HuH-7 (cell line): ENCODE measurements at places on chromosomes 16 and 17.
A peak's percentile ranks its signal among the peaks of the same experiment; 100 is the strongest.

- no peak for DNase-seq
These were observed 8.1 kb upstream of the FADS6 start for GRCh38 chr17:74901353-74902135.

DNA sequence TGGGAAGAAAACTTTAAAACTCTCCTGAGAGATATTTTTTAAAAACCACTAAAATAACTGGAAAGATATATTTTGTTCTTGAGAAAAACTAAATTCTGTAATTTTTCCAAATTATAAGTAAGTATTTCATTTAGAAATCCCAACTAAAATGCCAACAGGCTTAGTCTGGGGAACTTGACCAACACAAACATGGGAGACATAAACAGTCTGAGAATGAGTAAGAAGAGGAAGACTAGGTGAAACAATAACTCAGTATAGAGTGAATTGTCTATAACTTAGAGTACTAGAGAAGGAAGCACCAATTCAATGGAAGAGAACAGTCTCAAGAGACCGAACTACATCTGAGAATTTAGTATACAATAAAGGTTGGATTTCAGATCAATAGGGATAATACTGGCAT, 2.9 kb downstream of the CMTM1 start:
- no peak for DNase-seq

GRCh38 chr17:32488177-32488542, 1.4 kb downstream of the CDK5R1 start:
- no peak for DNase-seq

GRCh38 chr17:49130891-49131290, 1.7 kb upstream of the B4GALNT2 start:
- no peak for DNase-seq

DNA sequence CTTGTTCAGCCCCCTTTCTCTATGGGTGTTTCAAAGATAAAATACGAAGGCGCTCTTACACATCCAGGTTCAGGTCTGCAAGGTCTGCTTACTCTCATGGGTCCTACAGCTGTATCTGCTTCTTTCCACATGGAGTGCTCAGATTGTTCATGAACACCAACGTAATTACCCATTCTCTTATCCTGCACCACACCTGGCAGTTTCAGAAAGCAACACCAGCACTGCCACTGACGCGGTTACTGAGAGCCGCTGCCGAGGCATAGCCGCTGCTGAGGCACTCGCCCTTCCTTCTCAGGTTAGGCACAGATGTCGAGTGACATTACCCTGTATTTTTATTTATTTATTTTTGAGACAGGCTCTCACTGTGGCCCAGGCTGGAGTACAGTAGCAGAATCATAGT, 147.1 kb downstream of the RPTOR start:
- DNase-seq, result no peak

- DNase-seq, result no peak
These were observed 17.5 kb downstream of the RHOT1 start for GRCh38 chr17:32159586-32160438.

- DNase-seq, result no peak
These were observed 143.2 kb upstream of the TNRC6C start for GRCh38 chr17:77815127-77815905.

DNA sequence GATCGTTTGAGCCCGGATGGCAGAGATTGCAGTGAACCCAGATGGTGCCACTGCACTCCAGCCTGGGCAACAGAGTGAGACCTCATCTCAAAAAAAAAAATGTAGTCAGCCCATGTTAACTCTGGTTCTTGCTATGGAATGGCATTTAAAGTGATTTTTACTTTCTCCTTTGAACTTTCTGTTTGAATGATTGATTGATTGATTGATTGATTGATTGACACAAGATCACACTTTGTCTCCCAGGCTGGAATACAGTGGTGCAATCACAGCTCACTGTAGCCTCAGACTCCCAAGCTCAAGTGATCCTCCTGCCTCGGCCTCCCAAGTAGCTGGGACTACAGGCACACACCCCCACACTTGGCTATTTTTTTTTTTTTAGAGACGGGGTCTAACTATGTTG, 17.0 kb downstream of the SMTNL2 start:
- no peak for DNase-seq

- no peak for DNase-seq
These were observed 7.0 kb upstream of the CYB561 start for GRCh38 chr17:63452962-63453551.

- no peak for DNase-seq
These were observed 39.0 kb downstream of the CYB5D2 start for GRCh38 chr17:4182043-4182442.

DNA sequence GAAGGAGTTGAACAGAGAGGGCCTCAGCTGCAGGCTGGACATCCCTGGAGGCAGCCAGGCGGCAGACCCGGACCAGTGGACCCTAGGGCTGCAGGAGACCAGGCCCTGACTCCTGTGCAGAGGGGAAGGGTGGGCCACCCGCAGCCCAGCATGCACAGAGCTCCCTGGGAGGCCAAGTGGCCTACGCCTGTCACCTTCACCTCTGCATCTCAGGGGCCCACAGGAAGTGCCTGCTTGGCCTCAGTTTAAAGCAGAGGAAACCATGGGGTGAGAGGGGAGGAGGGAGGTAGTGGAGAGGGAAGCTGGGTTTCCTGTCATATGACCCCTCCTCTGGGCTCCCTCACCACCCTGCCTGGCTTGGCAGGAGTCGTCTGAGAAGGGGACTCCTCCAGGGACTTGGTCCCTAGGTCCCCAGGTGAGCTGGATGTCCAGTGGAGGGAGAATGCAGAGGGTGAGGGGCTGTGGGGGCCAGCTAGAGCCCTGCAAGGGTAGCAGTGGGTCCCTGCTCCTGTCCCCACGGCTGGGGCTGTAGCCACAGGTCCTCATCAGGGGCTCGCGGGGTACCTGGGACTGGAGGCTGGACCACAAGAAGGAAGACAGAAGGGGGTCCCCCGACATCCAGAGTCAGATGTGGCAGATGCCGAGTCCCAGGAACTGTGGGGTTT, at the start of gene TMC8:
Gene TMC8, plus strand, starts transcription at position 335 of the 665 bp plus-strand sequence. CDS start 818 bp downstream, outside the sequence.
- DNase-seq, result no peak

DNA sequence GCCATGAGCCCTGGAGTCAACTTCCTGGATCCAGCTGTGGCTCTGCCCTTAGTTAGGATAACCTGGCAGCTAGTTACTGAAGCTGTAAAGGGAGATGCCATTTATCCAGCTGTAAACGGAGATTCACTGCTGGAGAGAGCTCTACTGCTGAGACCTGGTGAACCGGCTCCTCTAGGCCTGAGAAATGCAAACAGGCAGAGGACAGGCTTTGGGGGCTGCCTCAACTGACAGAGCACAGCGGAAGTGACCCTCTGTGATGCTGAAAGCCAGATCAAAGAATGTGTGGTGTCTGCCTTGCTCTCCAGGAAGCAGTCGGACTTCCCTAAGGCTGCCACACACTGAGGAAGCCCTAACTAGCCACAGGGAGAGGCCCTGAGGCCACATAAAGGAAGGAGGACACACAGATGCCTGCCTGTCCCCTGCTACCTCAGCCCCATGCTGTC, 21.9 kb upstream of the GPRC5C start:
- no peak for DNase-seq

DNA sequence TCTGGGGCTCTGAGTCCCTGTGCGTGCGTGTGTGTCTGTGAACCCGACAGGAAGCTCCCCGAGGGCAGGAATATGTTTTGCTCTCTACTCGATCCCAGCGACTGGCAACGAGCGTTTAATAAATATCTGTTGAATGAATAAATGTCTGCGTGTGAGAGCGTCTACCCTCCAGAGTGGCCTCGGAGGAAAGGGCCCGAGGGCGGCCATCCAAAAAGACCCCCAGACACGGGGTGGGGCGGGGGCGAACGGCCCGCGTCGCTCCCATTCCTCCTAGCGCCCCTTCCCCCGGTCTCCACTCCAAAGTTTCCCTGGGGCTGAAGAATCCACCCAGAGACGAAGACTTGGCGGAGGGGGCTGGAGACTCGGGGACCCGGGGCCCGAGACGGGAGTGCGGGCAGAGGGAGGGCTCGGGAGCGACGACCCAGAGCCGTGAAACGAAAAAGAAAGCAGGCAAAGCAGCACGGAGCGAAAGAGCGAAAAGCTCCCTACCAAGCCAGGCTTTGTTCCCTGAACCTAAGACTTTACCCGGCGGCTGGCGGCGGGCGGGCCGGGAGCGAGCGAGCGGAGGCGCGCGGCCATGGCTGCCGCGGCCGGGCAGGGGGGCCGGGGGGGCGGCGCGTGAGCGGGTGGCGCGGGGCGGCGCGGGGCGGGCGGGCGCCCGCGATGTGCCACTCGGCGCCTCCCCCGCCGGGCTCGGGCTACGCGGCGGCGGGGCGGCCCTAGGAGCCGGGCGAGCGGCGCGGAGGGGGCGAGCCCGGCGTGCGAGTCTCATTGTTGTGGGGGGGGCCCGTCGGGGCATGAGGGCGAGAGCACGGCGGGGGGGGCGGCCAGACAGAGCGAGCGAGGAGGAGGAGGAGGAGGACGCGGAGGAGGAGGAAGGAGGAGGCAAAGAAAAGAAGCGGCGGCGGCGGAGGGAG, at the start of gene MLLT6:
Gene MLLT6, plus strand, starts transcription at position 668 of the 917 bp plus-strand sequence. CDS start 360 bp downstream, outside the sequence.
- no peak for DNase-seq

DNA sequence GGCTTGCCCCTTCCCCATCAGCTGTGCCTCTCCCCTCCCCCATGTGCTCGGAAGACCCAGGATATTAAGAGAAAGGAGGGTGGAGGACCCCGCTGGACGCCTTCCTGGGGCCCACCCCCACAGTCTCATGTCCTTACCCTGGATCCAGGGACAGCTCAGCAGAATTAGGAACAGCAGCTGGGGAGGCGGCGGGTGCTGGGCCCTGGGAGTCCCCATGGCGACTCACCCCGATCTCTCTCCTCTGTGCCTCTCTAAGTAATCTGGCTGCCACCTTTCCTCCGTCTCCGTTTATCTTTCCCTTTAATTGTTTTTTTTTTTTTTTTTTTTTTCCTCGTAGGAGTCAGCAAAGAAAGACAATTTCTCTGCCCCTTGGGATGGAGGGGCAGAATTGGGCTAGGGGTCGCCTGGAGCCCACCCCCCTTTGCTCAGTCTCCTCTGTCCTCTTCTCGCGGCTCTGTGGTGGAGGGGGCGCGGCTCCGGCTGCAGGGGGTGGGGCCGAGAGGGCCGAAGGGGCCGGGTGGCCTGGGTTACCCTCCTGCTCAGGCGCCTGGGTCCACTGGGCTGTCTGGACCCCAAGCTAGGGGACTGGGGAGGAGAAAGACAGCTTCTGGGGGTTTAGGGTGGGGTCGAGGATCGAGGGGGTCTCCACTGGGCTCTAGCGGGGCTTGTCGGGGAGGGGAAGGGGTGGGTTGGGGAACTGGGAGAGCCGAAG, 390 bp downstream of the SEZ6L2 start:
- DNase-seq, result peak; percentile 88

DNA sequence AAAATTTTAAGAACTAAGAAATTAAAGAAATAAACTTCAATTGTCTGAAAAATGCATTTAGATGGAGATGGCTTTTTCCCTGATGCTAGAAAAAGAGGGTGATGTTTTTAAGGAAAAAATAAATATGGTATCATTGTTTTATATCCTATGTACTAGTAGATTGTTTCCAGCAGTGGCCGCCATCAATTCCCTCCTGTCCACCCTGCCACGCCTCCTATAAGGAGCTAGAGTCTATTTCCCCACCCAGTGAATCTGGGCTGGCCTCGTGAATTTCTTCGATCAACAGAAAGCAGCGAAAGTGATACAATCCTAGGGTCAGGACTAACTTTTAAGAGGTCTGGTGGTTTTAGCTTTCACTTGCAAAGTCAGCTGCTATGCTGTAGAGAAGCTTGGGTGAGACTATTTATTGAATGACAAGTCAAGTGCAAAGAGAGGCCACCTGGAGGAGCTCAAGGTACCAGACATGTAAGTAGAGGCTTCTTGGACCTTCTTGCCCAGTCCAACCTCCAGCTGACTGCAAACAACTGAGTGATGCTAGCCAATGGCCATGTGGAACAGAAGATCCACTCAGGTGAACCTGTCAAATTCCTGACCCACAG, 80.9 kb upstream of the MTMR4 start:
- DNase-seq, result no peak

GRCh38 chr16:84818989-84819643, 669 bp upstream of the CRISPLD2 start:
- no peak for DNase-seq

- no peak for DNase-seq
These were observed 24.8 kb downstream of the TMEM114 start for GRCh38 chr16:8565498-8565897.

GRCh38 chr16:67672306-67672705, 5.7 kb downstream of the C16orf86 start:
- DNase-seq, result no peak

DNA sequence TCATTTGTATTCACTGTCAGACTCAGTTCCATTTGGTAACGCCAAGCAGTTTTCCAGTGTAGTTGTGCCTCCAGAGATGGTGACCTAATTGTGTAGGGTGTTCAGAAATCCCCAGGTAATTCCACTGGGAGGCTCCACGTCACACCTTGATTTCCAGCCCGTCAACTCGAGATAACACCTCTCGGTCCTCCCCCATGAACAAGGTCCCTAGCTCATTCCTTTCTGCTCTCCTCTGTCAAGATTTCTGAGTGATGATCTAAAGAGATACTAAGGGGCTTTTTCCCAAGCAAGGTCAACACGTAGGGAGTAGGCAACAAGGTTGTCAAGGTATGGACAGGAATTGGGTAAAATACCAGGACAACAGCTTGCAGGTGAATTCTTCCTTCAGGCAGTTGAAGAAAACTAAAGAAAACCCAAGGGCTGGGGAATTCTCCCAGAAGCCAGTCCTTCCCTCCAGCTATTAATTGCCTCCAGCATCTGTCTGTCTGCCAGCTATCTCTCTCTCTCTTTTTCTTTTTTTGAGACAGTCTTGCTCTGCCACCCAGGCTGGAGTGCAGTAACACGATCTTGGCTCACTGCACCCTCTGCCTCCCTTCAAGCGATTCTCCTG, 31.4 kb downstream of the GPRC5B start:
- DNase-seq, result no peak

GRCh38 chr16:81543571-81543970, 99.0 kb downstream of the CMIP start:
- DNase-seq, result no peak

GRCh38 chr16:85917959-85918358, 19.0 kb downstream of the IRF8 start:
- no peak for DNase-seq

DNA sequence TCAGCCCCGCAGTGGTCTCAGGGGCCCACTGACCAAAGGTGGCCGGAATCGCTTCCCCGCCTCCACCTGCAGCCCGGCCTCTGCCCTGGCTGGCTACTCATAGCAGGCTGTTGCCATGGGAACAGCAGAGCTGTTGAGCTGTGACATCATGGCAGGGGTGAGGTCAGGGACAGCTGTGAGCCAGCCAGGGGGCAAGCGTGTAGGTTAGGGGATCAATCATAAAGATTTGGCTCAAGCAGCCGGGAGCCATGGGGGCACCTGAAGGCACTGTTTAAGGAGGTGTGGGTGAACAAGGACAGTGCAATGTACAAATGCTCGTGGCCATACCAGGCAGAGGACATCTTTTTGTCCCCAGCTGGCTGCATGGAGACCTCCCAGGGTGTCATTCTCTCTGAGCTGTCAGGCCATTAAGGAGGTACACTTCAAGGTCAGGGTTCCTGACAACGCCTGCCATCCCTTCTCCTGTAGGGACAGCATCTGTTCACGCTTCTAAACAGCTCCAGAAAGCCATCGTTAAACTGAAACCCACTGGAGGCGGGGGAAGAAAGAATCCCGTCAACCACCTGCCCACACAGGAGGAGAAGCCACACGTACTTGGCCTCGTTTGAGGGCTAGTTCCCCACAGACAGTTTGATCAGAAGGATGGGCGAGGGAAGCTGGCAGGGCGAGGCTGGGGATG, at the start of gene CEP295NL:
Gene CEP295NL, minus strand, starts transcription at position 101 of the 679 bp plus-strand sequence. CDS start 1,373 bp downstream, outside the sequence.
- no peak for DNase-seq

- DNase-seq, result no peak
These were observed 15.1 kb downstream of the YWHAE start for GRCh38 chr17:1384905-1385435.
